Tibial nerve (tissue), 4 donors: ENCODE measurements at places on chromosomes 11 and 22. TPM values are rescaled to one million over a fixed set of nuclear protein-coding genes. Genes with fewer than 3 reads are reported as not detected.

The C11orf42 gene
- total RNA-seq: not detected

- DNase-seq: no peak
Observed at GRCh38 chr11:121538054-121538453, 85.3 kb upstream of the SORL1-AS1 start.

- no peak for DNase-seq
Observed at GRCh38 chr11:104093426-104094280, 57.2 kb downstream of the DDI1 start.

GRCh38 chr22:29062286-29062821 lies 723 bp upstream of the C22orf31 start:
- DNase-seq: no peak

The MAPK8IP1 gene
- 197 TPM for total RNA-seq

GRCh38 chr11:111542606-111543275 lies 2.2 kb downstream of the LAYN start:
- DNase-seq: no peak

GRCh38 chr11:61340979-61341378 lies 8.0 kb downstream of the TKFC start:
- DNase-seq: no peak

GRCh38 chr22:49018601-49019000 lies 809.1 kb downstream of the BRD1 start:
- DNase-seq: no peak

The METTL15 gene
- total RNA-seq: 8.7 TPM

- DNase-seq: no peak
Observed at GRCh38 chr11:128738942-128739341, 45.1 kb downstream of the FLI1 start.

GRCh38 chr22:44935724-44936123 lies 74.1 kb downstream of the PHF21B start:
- DNase-seq: no peak

- no peak for DNase-seq
Observed at GRCh38 chr11:119970555-119971304, 167.2 kb downstream of the TRIM29 start.

The SGSM1 gene
- total RNA-seq: 0.98 TPM

DNA sequence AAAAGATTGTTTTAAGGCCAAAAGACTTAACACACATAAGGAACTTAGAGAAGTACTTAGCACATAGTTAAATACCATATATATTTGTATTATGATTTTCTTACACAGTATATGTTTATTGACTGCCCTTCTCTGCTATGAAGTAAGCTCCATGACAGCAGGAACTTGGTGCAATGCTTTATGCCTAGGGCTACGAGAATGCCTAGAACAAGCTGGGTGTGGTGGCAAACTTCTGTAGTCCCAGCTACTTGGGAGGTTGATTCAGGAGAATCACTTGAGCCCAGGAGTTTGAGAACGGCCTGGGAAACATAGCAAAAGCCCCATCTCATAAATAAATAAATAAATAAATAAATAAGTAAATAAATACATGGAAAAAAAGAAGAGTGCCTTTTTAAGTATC lies 1.9 kb downstream of the SLC5A12 start:
- DNase-seq: no peak

- no peak for DNase-seq
Observed at GRCh38 chr11:72238492-72239312, 5.3 kb downstream of the PHOX2A start.

DNA sequence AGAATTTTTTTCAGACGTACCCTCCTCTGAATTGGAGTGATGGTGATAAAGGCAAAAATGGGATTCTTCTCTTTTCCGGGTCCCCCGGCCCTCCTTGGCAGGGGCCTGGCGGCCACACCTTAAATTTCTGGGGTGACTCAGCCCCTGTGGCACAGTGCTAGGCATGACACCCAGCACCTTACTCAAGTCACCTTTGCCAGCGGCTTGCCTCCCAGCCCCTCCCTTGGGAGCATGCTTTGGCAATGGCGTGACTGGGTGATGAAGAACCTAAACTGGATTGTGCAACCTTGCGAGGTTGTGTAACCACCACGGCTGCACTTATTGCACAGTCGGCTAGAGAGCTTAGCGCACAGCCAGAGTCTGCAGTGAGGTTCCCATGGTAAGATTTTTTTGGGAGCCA lies 16.2 kb upstream of the LDLRAD3 start:
- DNase-seq: peak; percentile 75

DNA sequence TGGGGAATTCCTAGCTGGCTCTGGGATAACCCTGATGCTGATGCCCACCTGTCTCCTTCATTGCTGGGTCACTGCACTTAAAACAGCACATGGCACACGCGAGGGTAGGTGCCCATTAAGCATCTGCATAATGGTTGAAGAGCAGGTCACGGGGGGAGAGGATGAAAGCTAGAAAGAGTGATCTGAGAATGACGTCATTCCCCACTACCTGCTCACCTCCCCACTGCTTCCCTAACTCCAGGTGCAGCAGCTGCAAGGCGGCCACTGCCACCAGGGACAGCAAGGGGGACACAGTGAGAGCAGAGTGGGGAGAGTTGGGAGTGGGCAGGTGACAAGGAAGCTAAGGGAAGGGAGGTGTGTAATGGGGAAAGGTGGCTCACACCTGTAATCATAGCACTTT lies 27.0 kb downstream of the ADA2 start:
- no peak for DNase-seq

The TRPC6 gene
- total RNA-seq: 2.1 TPM

The CELSR1 gene
- total RNA-seq: 2.0 TPM

- DNase-seq: peak; percentile 31
Observed at GRCh38 chr22:42277988-42278776, 7.7 kb upstream of the TCF20 start.

DNA sequence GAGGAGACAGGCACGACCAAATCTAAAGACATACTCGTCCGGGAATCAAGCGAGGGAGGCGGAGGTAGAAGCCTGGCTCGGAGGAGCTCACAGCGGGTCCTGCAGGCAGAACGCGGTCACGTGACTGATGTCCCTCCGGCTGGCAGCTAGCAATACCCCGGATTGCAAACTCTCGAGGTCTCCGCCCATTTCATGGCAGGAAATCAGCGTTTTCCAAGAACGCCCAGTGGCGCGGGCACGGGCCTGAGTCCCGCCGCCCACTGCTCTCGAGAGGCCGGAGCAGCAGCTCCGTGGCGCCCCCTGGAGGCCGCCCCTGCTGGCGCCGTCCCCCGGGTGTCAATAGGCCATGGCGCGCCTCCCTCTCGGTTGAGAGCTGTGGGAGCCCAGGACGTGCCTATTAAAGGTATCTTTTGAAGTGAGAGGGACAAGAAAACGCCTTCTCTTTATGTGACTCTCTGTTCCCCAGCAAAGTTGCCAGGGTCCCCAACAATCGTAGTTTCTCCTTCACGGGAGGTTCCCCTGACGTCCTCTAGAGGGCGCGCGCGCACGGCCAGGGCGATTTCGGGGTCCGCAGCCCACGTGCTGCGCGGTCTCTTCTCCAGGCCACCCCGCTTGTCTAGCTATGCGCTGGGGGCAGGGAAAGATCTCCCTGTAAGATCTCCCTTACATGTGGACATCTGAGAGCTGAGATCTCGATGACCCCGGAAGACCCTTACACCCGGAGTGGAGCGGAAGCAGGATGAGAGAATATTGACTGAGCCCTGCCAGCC lies 37.3 kb upstream of the RBFOX2 start:
- peak; percentile 76 for DNase-seq

GRCh38 chr11:111153194-111153593 lies 92.3 kb upstream of the POU2AF2 start:
- no peak for DNase-seq

- DNase-seq: no peak
Observed at GRCh38 chr11:118581057-118581456, 8.8 kb downstream of the ARCN1 start.

- no peak for DNase-seq
Observed at GRCh38 chr11:109423466-109424190, 1.6 kb downstream of the C11orf87 start.

- no peak for DNase-seq
Observed at GRCh38 chr11:132052904-132053303, 682.5 kb downstream of the NTM start.

DNA sequence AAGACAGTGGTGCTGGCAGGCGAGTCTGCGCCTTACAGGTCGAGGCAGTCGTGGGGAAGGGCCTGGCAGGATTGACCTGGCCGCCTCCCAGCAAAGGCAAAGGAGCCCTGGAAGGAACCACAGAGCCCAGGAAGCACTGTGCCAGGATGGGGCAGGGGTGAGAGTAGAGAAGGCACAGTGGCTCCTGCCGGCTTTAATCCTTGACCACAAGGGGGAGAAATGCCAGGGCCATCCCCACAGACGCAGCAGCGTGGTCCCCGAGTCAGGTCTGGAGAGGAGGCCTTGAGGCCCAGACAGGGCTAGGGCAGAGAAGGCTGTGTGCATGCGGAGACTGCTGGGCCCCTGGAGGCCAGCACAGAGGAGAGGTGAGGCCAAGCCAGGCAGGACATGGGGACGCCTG lies 9.9 kb upstream of the NDUFS8 start:
- no peak for DNase-seq

- no peak for DNase-seq
Observed at GRCh38 chr11:131356206-131356605, 14.2 kb upstream of the NTM start.

- DNase-seq: no peak
Observed at GRCh38 chr11:128692753-128693415, 988 bp upstream of the FLI1 start.

- no peak for DNase-seq
Observed at GRCh38 chr11:92765965-92766371, 203.5 kb upstream of the MTNR1B start.

The LINC01488 gene
- total RNA-seq: not detected

DNA sequence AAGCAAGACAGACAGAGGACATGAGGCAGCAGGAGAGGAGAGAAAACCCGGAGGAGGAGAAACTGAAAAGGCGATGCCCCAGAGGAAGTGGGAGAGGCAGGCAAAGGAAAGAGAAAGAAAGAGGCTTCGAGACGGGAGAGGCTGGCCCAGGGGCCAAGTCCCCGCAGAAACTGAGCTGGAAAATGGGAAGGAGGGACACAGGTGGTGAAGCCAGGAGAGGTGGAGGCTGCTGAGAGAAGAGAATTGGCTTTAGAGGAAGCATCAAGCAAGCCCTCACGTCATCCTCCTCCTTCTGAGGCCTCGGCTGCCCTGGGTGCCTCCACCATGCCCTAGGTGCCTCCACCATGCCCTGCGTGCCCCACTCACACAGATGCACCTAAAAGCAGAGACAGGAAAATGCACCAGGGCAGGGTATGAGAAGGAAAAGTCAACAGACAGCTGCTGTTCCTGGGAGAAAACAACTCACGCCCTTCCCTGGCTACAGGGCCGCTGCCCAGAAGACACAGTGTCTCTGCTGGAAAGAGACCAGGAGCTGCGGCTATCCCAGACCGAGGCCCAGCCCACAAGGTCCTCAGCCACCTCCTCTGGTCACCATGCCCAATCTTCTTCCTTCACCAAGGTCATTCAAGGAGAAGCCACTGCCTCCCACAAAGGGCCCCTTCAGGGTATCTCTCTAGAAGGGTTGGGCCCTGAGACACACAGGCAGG lies 14.3 kb downstream of the FXYD6 start:
- DNase-seq: no peak

GRCh38 chr22:25536589-25536988 lies 27.9 kb upstream of the GRK3 start:
- DNase-seq: no peak

DNA sequence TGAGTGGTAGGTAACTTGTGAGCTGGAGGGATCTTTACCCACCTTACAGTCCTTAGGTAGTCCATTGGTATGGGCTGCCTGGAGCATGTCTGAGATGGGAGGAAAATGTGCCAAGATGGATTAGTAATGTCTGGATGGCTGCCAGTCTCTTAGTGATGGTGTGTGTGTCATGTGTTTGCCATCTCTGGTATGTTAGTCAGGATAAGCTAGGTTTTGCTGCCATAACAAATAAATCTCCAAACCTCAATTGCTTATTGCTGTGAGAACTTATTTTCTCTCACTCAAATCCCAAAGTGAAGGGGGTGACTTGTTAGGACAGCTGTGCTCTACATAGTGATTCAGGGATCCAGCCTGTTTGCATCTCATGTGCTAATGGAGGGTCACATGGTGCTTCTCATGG lies 40.9 kb upstream of the MYEOV start:
- DNase-seq: no peak

The OR52H1 gene
- 7.5 TPM for total RNA-seq

The OR2D2 gene
- not detected for total RNA-seq

- DNase-seq: peak; percentile 68
Observed at GRCh38 chr11:62402226-62402959, 16.4 kb upstream of the SCGB1A1 start.

The OR10D3 gene
- not detected for total RNA-seq

The DSCAML1 gene
- total RNA-seq: 1.1 TPM

The CLTCL1 gene
- 27.9 TPM for total RNA-seq

The JAML gene
- total RNA-seq: 4.5 TPM

The HOATZ gene
- total RNA-seq: not detected
